ENCODE measurements at places on chromosomes 16 and 17. TPM values are rescaled to one million over a fixed set of nuclear protein-coding genes. Genes with fewer than 3 reads are reported as not detected.

The ATMIN gene
- total RNA-seq = 31.3 TPM

The TNFRSF12A gene
- 114 TPM for total RNA-seq

The GUCY2D gene
- total RNA-seq = 0.19 TPM

The KRT25 gene
- total RNA-seq = not detected

The TBC1D3G gene
- total RNA-seq = not detected

The CLEC18B gene
- 5.3 TPM for total RNA-seq

The KRTAP3-2 gene
- total RNA-seq = not detected

The OTOP3 gene
- total RNA-seq = not detected

The TEKT5 gene
- total RNA-seq = 0.57 TPM

The TMC7 gene
- total RNA-seq = 1.2 TPM

The OR1A1 gene
- not detected for total RNA-seq

The LITAFD gene
- total RNA-seq = not detected

The PRSS21 gene
- 0.54 TPM for total RNA-seq

The MED9 gene
- total RNA-seq = 20.8 TPM

The HOXB6 gene
- 90.2 TPM for total RNA-seq

The ARL6IP1 gene
- 107 TPM for total RNA-seq

The NIP7 gene
- 20.2 TPM for total RNA-seq

The COX6A2 gene
- not detected for total RNA-seq

The C17orf50 gene
- not detected for total RNA-seq

The MNT gene
- 39.8 TPM for total RNA-seq

The MYH13 gene
- total RNA-seq = not detected

The CMTM2 gene
- total RNA-seq = 0.25 TPM

The WNK4 gene
- total RNA-seq = 14.9 TPM

The FAM171A2 gene
- total RNA-seq = 0.94 TPM

The GPR139 gene
- total RNA-seq = not detected

The VMO1 gene
- 3.0 TPM for total RNA-seq

The NPIPA2 gene
- total RNA-seq = 3.7 TPM

The PIK3R6 gene
- total RNA-seq = 2.3 TPM

The PYCARD gene
- 26.5 TPM for total RNA-seq

The CCL8 gene
- total RNA-seq = not detected

The CBLN1 gene
- 0.25 TPM for total RNA-seq

The MAF gene
- 70.1 TPM for total RNA-seq

The RGS9 gene
- 4.2 TPM for total RNA-seq

The ST6GALNAC2 gene
- 28.6 TPM for total RNA-seq

The TMEM11 gene
- total RNA-seq = 17.4 TPM

The SEPHS2 gene
- 82.3 TPM for total RNA-seq

The FAM234A gene
- 109 TPM for total RNA-seq

The CORO6 gene
- 5.9 TPM for total RNA-seq

The NAGS gene
- 3.5 TPM for total RNA-seq

The AARSD1 gene
- 35.8 TPM for total RNA-seq

The KCNJ18 gene
- not detected for total RNA-seq

The LPO gene
- total RNA-seq = not detected

The RAB11FIP3 gene
- 84.9 TPM for total RNA-seq

The TAT gene
- not detected for total RNA-seq

The MEIOB gene
- total RNA-seq = 0.16 TPM

The RPL27 gene
- total RNA-seq = 759 TPM

The CPHXL2 gene
- not detected for total RNA-seq

The NOXO1 gene
- 0.57 TPM for total RNA-seq

The HOXB8 gene
- total RNA-seq = 48.7 TPM

The KRT40 gene
- not detected for total RNA-seq

The PARN gene
- total RNA-seq = 32.5 TPM

The SCO1 gene
- 27.0 TPM for total RNA-seq
